Bronchial epithelial cell (primary cell): ENCODE measurements at places on chromosomes 2 and 18. TPM values are rescaled to one million over a fixed set of nuclear protein-coding genes. Genes with fewer than 3 reads are reported as not detected.

The POMC gene
- 0.26 and 0.64 TPM in 2 replicates for total RNA-seq

The KRTCAP3 gene
- total RNA-seq = 28.4 and 29.1 TPM in 2 replicates

The IRS1 gene
- total RNA-seq = 7.0 and 12.6 TPM in 2 replicates

The C18orf54 gene
- total RNA-seq = 1.1 and 2.0 TPM in 2 replicates

The NTSR2 gene
- not detected in 2 replicates for total RNA-seq

The LIMS2 gene
- 0.79 TPM in 1 of 2 replicates, not detected in the other for total RNA-seq

The CRYGD gene
- not detected in 2 replicates for total RNA-seq

The CDH2 gene
- total RNA-seq = 0.13 and 0.79 TPM in 2 replicates

The UGT1A3 gene
- 2.7 TPM in 1 of 2 replicates, not detected in the other for total RNA-seq

The WDR12 gene
- total RNA-seq = 19.5 and 55.0 TPM in 2 replicates

The NETO1 gene
- total RNA-seq = not detected in 2 replicates

The TCF4 gene
- 4.5 and 10.0 TPM in 2 replicates for total RNA-seq

The PARD3B gene
- 1.6 and 2.6 TPM in 2 replicates for total RNA-seq

The MAP2 gene
- 8.2 and 33.7 TPM in 2 replicates for total RNA-seq

The SLC4A5 gene
- total RNA-seq = under 0.01 and 0.90 TPM in 2 replicates

The LBX2 gene
- total RNA-seq = 0.53 and 0.77 TPM in 2 replicates

The TMEM17 gene
- 1.1 and 1.2 TPM in 2 replicates for total RNA-seq
